ENCODE measurements at places on chromosomes 6 and 20.

GRCh38 chr20:14583413-14583812 lies 246.0 kb upstream of the FLRT3 start:
- DNase-seq = peak; percentile 82

DNA sequence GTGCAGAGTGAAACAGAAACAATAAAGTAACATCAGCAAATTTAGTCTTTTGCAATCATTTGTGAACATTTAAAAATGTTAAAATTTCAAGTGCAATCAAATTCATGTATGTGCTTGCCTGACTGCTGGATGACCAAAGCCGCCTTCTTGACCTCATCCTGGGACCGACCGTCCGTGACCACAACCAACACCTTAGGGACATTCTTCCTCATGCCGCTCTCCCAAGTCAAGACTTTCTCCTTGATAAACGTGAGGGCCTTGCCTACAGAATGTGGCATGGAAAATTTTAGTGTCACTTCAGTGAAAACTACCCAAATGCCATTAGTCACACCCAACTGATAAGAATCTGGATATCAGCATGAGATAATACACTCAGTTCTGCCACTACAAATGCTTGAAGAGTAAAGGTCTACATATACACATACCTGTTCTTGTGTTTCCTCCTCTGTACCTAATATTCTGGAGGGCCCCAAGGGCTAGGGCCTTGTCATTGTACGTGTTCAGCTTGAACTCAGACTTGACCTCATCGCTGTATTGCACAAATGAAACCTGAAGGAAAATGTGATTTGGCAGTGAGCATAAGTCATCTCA lies 86.8 kb downstream of the COL12A1 start:
- no peak for DNase-seq

- no peak for DNase-seq
These were observed 343.8 kb upstream of the MMS22L start for GRCh38 chr6:97626671-97627441.

DNA sequence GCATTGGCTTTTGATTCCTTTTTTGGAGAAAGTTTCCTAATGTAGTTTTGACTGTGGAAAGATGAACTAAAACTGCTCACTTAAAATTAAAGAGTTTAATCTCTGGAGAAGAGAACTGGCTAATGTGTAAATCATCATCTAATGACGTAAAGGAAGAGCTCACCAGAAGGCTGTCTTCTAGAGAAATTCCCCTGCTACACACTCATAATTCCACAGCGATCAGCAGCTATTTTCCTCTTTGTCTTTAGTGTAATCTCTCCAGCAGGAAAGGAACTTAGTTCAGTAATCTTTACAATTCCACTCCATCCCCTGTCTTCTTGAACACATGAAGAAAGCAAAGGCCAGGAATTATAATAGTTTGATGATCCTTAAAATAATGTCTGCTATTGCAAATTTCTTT lies 15.8 kb downstream of the SPTLC3 start:
- DNase-seq = no peak

- no peak for DNase-seq
These were observed 62.9 kb upstream of the HBS1L start for GRCh38 chr6:135117413-135117968.

GRCh38 chr6:30686009-30686907 lies at the start of gene PPP1R18:
Gene PPP1R18 (minus strand): TSS chr6:30686645. CDS start chr6:30686018, 627 bp downstream.
- peak; percentile 67 for DNase-seq

DNA sequence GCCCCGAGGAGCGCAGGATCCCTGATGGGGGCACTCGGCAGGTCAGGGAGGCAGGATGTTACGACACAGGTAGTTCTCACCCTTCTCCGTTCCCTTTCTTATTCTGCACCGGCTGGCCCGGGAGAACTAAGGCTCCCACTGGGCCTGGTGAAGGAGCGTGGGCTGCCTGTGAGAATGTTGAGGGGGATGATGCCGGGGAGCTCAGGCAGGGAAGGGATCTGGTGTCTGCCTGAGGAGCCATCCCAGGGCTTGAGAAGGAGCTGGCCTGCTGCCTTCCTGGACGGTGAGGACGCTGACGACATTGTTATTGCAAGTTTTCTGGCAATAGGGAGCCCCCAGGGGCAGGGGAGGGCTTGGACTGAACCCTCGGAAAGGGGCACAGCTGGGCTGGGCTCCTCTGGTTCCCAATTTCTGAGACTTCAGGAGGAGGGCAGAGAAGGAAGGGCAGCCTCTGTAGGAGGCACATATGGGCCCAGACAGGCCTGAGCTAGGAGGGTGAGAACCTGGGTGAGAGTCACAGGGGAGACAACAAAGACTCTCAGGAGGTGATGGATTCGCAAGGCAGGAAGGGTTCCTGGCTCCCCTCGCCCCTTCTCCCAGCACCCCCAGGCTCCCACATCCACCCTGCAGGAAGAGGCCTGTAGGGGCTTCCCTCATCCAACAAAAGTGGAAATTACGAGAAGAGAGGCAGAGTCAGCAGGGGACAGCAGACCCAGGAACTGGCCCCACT lies 32.8 kb downstream of the CYP21A2 start:
- DNase-seq = no peak

DNA sequence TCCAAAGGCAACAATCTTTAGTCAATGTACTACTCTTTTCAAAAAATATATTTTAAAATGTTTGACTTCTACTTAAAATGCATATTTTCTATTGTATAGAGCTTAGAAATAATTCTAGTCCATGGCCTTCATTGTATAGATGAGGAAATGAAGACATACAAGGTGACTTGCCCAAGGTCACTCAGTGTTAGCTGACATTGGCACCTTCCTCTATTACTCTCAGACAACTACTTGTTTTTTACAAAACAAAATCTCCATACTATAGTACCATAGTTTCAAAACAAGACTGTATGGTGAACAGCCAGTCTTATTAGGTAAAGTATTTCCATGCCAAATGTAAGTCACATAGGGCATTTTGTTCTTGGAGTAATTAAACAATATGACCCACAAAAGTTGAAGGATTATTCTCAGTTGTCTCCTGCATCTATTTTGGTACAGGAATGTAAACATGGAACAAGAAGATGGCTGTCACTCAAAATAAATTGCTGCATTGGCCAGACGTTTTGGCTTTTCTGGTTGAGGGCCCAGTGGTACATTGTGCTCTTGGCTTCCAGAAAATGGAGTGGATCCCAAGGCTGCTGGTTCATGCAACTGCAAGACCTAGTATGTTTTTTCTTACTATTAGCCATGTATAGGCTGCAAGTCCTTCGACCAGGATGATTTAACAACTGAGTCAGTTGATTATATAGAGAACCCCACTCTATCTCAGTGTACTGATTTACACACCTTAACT lies 54.3 kb upstream of the NOX3 start:
- DNase-seq = no peak

GRCh38 chr6:42315991-42316970 lies 98.6 kb upstream of the MRPS10 start:
- DNase-seq = peak; percentile 93

GRCh38 chr6:162050579-162050978 lies 677.0 kb downstream of the PRKN start:
- DNase-seq = no peak

DNA sequence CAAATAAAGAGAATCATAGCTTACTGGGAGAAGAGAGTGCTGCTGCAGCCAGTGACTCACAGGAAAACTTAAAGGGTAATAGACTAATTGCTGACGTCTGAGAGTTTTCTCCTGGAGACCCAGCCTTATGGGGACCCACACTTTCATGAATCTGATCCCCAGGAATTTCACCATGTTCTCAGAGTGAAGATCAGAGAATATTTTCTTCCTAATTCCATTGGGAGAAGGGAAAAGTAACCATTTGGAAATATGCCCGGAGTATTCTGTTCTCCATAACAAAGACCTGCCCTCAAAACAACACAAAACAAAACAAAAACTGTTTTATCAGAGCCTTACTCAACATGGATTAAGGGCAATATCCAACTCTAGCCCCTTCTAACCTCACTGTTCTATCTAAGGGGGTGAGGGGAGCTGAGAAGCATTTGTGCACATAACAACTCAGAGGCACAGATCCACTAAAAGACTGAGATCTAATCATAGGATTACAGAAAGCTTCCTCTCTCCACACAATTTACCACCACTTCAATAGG lies 168.2 kb upstream of the SSTR4 start:
- no peak for DNase-seq

DNA sequence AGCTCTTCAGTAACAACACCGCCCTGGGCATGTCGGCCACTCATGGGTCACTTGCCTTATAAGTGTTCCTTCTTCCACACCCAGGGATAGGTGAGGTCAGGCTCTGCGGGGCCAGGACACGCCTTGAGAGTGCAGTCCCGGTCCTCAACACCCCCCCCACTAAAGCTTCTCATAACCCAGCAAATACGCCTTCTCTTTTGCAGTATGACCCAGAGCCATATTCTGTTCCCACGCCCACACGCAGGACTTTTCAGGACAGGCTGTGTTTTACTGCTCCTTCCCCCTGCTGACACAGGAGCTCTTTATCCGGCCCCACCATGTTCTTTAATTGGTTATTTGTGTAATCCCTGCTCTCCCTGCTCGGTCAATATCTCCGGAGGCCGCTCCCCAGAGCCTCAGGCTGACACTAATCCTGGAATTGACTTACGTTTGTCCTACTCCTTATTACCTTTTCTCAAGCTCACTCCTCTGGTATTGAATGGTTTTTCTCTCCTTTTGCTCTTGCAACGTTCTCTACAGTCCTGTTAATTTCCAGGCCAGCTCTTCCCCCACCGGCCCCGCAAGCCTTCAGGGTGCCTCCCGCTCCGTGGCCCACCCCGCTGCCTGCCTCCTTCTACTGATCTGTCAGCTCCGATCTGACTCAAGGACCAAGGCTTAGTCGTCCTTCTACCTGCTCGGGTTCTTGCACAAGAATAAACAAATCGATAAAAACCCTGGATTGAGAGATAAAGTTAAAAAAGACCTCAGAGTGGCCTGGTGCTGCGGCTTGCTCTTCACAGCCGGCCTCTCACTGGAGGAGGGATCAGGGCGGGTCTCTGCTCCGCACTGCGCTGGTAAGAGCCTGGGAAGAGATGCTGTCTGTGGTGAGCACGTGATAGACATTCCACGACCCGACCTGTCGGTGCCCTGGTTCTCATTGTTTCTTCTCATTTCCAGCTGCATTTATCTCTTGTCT lies 357.5 kb downstream of the ZFAND3 start:
- DNase-seq = no peak

- DNase-seq = no peak
These were observed 7.6 kb downstream of the HLA-DRB5 start for GRCh38 chr6:32522302-32523047.

DNA sequence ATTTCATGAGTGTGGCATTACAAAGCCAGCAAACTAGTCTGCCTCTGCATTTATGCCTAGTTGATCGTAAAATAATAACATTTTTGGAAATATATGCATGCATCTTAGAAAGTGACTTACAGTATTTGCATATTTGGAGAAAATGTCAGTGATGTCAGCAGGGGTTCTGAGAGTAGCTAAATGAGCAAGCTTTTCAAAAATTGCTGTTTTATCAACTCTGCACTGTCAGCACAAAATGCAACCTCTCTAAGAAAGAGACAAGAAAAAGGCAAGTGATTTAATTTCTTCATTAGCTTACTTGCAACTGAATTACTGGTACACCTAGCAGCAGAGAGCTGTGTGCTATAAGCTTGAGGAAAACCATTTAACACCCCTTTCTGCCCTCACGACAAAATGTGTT lies 632.5 kb upstream of the MMS22L start:
- DNase-seq = no peak

- DNase-seq = no peak
These were observed 621.1 kb upstream of the ADGRB3 start for GRCh38 chr6:68013780-68014515.

Data from RWPE1 (cell line).